Hematopoietic multipotent progenitor cell (in vitro differentiated cells): ENCODE measurements at places on chromosomes 3 and 15. TPM values are rescaled to one million over a fixed set of nuclear protein-coding genes. Genes with fewer than 3 reads are reported as not detected.

The DNAJB8 gene
- total RNA-seq = under 0.01 TPM

The IL5RA gene
- total RNA-seq = 2.2 TPM

The STARD9 gene
- total RNA-seq = 35.5 TPM

The KBTBD13 gene
- not detected for total RNA-seq

The OR5K2 gene
- total RNA-seq = not detected

The MLF1 gene
- 2.4 TPM for total RNA-seq

The GP5 gene
- 0.27 TPM for total RNA-seq

The FRMD4B gene
- 76.5 TPM for total RNA-seq

The SEC22A gene
- 18.6 TPM for total RNA-seq

The TRH gene
- 6.5 TPM for total RNA-seq

The SLC22A13 gene
- total RNA-seq = 0.27 TPM
